SK-N-MC (cell line): ENCODE measurements at places on chromosomes 2 and 18.

GRCh38 chr2:235146206-235146605 is 194.4 kb downstream of the SH3BP4 start:
- no peak for DNase-seq

GRCh38 chr2:234098681-234099080 is 48.2 kb downstream of the SPP2 start:
- no peak for DNase-seq

DNA sequence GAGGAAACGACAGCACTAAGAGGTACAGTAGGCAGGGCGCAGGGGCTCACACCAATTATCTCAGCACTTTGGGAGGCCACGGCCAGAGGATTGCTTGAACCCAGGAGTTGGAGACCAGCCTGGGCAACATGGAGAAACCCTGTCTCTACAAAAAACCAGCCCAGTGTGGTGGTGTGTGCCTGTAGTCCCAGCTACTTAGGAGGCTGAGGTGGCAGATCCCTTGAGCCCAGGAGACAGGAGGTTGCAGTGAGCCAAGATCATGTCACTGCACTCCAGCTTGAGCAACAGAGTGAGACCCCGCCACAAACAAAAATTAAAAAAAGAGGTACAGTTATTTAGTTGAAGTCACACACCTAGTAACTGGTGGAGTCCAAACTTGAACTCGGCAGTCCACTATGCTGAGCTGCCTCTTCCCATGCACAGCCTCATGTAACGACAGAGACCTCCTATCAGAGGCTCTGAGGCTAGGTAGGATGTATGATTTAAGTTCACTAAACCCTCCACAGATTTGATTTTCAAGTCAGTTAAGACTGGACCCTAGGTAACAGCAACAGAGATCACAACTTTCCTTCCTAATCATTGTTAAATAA is 8.7 kb downstream of the STK17B start:
- DNase-seq, result no peak

GRCh38 chr18:10702206-10702605 is 176.4 kb downstream of the NAPG start:
- no peak for DNase-seq

DNA sequence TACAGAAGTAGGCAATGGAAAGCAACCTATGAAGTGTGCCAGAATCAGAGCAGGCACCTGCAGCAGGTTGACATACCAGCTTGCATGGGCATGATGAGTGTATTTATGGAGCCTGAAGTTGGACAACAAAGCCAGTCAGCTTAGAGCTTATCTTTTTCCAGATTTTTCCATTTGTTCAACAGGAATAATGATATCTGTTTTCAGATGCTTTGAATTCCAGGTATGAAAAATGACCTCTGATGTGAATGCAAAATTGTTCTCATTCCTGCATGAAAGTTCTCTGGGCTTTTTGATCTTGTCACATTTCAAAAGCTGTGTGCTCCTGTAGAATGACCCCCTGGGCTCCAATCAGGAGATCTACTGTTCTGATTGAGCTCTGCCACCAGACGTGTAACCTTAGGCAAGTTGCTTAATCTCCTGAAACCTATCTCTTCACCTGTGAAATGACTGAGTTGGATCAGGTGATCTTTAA is 38.2 kb upstream of the VIT start:
- no peak for DNase-seq

DNA sequence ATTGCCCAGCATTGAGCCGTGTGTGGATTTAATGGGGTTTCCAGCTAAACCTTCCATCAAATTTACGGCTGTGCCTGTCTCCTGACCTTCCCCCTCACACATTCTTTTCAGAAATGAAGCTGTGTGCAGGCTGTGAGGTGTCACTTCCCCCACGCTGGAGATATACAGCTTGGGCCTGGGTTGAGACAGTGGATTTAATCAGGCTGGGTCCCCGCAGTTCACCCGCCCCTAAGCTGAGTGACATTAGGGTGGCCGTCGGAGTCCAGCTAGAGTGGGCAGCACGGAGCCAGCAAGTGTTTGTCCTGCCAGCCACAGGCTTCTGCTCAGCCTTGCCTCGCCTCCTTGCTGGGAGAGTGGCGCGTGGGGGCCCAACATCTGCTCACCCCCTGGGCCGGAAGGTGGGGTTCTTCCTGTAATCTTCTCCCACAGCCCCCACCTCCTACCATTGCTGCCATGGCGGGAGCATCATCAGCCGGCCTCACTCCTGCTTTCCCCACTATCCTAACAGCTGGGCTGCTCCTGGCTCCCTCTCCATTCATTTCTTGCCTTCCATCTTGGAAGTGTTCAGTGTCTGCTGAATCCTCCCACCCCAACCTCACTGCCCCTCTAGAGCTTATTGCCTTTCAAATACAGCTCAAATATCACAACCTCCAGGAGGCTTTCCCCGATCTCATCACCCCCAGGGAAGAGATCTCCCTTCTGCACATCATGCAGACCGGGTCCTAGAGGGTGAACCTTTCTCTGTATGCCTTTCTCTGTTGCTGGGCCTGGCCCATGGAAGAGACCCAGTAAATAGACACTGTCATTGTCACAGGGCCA is 149.0 kb downstream of the GLI2 start:
- DNase-seq, result no peak

GRCh38 chr18:41538751-41539150 is 416.3 kb upstream of the PIK3C3 start:
- DNase-seq, result no peak

DNA sequence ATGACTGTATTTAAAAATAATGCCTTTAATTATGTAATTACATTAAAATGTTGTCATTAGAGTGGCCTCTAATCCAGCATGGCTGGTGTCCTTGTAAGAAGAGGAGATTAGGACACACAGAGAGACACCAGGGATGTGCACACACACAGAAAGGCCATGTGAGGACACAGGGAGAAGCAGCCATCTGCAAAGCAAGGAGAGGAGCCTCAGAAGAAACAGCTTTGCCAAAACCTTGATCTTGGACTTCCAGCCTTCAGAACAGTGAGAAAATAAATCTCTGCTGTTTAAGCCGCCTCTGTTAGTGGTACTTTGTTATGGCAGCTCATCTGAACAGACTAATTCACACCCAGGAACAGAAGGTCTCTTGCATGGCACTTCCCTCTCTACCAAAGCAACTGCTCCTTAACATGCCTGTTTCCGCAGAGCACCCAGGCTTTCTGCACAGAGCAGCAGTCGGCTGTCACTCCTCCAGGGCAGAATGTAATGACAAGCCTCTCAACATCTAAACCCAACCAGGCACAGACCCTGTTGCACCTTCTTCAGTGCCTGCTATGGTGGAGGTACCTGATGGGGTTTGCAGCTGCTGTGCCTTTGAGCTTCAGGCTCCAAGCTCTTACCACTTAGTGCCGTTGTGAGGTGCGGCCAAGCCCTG is 377.7 kb downstream of the TDRD15 start:
- no peak for DNase-seq

DNA sequence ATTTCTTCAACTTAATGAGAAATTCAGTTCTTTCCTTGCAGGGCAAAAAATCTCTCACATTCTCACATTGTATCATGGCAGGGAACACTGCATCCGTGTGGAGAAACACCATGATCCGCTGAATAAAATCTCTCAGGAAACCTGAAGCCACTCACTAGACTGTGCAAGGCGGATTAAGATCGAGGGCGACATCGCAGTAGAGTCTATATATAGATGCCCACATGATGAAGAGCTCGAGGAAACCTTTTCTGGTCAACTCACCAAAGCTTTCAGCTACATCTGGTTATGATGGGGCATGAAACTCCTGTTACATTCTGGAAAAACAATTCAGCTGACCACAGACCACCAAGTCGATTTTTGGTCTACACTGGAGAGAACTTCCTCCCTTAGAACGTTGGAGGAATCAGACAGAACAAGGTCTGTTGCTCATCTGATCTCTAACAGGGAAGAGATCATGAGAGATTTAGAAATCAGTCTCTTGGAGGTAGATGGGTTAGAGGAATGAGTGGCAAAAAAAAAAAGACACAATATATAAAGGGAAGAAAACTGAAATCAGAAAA is 162.9 kb upstream of the ZNF516 start:
- no peak for DNase-seq

GRCh38 chr18:77754475-77755044 is 504.9 kb downstream of the GALR1 start:
- DNase-seq, result no peak

DNA sequence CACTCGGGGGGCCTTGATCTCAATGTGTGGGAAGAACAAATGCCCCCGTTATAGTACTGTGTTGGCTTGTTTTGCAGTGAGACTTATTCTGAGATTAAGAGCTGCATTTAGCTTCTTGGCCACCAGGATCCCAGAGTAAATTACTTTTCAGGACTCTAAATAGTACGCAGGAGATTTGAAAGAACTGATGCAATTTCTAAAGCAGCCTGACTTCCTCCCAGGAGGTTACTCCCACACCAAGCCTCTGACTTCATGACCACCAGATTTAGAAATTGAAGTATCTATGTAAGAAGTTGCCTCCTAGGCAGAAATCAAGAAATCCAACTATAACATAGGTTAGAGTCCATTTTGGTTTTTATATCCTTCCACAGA is 67.0 kb downstream of the FEZ2 start:
- no peak for DNase-seq

DNA sequence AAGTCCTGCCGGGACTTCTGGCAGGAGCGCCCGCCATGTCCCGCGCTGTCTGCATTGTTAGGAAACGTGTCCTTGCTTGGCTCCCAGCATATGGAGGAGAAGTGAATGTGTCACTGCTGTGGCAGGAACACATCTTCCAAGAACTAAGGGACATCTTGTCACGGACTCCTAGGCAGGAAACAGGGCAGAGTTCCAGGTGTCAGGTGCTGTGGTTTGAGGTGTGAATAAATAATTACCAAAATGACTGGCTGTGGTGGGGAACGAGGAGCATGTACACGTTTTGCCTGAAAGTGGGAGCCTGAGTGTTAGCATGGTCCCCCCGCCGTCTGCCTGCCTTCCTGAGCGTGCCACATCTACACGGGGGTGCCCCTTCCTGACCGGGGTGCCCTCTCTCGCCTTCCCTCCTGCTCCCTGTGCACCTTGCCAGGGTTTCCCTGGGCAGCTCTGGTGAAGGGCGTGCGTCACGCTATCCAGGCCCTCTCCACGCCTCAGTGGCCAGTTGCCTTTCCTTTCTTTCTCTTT is 237.5 kb downstream of the LDLRAD4 start:
- DNase-seq, result no peak

- DNase-seq, result no peak
Measured at GRCh38 chr2:181724662-181725061, 44.3 kb upstream of the NEUROD1 start.

DNA sequence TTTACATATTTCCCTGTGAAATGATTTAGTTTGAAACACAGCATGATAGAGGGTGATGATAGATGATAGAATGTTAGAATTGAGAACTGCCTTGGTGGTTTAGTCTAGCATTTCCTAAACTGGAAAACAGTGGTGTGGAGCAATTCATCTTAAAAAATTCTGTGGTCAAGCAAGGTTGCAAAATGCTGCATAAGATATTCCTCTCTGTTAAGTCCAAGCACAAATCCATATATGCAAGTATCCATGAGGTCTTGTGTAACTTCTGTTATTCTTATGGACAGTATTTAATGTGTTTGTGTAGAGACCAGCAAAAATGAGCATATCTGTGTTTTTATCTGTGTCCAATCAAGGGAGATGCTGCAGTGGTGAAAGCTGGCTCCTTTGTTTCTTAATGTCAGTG is 30.0 kb downstream of the CPS1 start:
- DNase-seq, result no peak

DNA sequence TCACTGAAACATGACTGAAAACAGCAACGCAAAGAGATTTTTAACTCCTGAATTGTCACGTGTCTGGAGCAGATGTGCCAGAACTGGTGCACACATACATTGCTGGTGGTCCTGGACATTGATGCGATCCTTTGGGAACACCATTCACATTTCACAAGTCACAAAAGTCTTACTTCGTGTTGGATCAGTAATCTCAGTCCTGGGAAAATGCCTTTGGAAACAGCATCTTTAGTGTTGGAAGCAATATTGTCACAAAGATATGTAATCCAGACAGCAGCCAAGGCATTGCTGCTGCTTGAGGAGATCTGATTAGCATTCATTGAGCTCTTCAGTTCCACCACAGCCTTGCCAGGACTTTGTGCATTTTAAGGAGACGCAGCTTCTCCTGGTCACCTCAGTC is 126.2 kb upstream of the SH3BP4 start:
- DNase-seq, result no peak

GRCh38 chr2:224971214-224971613 is 71.1 kb downstream of the DOCK10 start:
- no peak for DNase-seq

- DNase-seq, result no peak
Measured at GRCh38 chr2:169175112-169175511, 105.7 kb downstream of the DHRS9 start.

GRCh38 chr2:74131901-74132300 is 15.8 kb downstream of the BOLA3 start:
- no peak for DNase-seq

GRCh38 chr2:234496835-234497593 is at the start of gene ARL4C:
TSS of gene ARL4C (minus strand) at chr2:234497081. CDS start at chr2:234496586, 495 bp downstream.
- DNase-seq, result no peak

GRCh38 chr2:129483366-129483765 is 496.1 kb upstream of the RAB6C start:
- DNase-seq, result no peak

GRCh38 chr2:191942739-191943103 is 95.8 kb upstream of the CAVIN2 start:
- no peak for DNase-seq

DNA sequence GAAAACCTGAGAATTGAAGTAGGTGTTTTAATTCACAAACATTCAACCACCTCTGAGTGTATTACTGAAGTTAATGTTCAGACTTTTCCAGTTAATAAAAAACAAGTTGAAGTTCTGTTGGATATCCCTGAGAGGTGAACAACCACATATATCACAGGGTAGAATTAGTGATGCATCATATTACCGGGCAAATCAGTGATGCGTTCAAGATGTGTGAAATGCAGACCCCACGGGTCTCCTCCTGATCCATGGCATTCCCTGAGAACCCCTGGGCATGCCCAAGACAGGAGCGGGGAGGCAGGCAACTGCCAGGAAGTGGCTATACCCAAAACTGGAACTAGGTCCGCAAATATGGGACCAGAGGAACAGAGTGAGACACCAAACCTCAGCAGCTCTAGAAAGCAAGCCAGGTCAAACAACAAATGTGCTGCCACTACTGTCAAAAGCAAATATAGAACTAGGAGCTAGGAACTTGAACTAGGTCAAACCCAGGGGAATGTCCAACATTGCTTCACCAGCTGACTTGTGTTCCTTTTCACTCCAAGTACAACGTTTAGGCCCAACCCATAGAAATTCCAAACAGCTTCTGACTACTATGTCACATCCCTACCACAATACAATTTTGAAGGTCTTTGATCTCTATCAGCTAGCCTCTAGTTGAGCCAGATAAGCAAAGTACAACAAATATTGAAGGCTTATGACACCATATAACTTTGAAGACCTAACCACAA is 20.2 kb downstream of the PSTPIP2 start:
- no peak for DNase-seq

DNA sequence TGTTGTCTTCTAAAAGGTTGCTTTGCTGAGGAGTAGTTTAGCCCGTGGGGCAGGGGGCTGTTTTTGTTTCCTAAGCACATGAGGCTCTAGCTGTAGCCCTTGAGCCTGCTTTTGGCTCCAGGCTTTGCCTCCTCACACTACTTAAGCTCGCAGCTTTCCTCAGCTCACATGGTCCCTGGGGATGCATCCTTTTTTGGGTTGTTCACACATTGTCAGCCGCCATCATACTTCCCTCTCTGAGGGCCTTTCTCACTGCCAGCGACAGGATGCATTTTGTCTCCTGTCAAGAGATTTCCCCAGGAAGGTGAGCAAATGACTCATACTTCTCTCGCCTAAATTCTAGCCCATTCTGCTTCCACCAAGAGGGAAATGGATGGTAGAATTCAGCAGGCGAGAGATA is 279.5 kb upstream of the PKDCC start:
- no peak for DNase-seq

GRCh38 chr2:67213677-67214402 is 183.3 kb upstream of the ETAA1 start:
- DNase-seq, result no peak
